Activated CD8-positive, alpha-beta memory T cell treated with anti-CD3 and anti-CD28 coated beads for 24 hours (primary cell): ENCODE measurements at places on chromosomes 3 and 15.

DNA sequence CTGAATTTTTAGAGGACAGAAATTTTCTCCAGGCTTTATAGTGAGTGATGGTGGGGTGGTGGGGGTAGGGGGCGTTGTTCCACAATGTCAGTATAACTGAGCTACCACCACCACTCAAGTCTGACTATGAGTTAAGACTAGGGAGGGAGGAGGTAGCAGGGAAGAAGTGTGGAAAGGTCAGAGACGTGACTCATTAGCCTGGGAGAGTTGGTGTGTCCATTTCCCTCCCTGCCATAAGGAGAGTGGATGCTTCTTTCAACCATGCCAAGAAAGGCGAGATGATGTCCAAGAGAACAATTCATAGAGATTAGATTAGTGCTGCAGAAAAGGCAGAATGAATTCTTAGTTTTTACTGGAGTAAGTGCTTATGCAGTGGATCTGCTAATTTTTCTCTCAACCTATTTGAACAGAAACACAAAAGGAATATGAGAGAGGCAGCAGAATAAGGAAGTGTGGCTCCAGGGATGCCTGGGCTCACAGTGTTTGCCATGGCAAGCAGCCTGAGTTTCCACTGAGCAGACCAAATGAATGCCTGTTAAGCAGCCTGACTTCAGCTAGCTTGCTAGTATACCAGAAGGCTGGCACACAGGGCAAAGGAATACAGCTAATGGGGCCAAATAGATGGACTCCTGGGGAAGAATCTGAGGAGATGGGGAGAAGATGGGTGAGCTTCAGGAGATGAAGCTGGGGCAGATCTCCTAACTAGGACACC is 708.9 kb downstream of the NTRK3 start:
- DNase-seq = no peak

GRCh38 chr3:185071287-185071800 is 81.5 kb downstream of the C3orf70 start:
- no peak for DNase-seq

GRCh38 chr3:32421991-32422859 is 30.6 kb downstream of the CMTM7 start:
- DNase-seq = no peak

DNA sequence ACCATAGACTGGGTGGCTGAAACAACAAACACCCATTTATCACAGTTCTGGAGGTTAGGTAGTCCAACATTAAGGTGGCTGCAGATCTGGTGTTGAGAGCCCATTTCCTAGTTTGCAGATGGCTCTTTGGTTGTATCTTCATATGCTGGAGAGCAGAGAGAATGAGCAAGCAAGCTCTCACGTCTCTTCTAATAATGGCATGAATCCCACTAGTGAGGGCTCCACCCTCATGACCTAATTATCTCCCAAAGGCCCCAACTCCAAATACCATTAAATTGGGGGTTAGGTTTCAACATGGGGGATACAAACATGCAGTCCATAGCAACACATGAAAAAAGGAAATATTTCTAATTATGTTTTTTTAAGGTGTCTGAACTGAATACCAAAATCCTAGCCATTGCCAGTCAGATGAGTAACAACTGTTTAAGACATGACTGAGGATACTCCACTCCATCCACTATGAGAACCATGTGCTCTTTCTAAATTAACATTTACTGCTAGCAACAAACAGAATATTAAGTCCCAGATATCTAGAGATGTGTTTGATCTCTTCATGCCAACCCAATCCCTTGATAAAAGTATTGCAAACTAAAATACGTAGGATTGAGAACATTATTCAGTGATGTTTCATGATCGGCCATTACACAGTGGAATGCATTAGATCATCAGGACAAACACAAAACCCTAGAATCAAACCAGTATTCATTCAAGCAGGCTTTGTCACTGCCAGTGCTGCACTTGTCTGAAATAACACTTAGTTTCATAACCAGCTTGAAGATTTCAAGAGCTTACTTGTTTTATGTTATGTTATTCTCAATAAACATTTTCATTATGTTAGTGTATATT is 340.3 kb downstream of the SLC9A9 start:
- DNase-seq = no peak
